ENCODE measurements at places on chromosomes 2 and 18.

- no peak for DNase-seq
Measured at GRCh38 chr2:69505710-69506109, 68.5 kb upstream of the NFU1 start.

- DNase-seq: no peak
Measured at GRCh38 chr2:10759151-10759714, 37.8 kb downstream of the ATP6V1C2 start.

- DNase-seq: no peak
Measured at GRCh38 chr18:76554547-76555222, 59.6 kb upstream of the ZNF516 start.

GRCh38 chr2:101720732-101721131 lies 23.2 kb downstream of the MAP4K4 start:
- DNase-seq: no peak

- no peak for DNase-seq
Measured at GRCh38 chr2:35891936-35892335, 463.6 kb upstream of the CRIM1 start.

GRCh38 chr2:180048251-180048650 lies 41.2 kb upstream of the CWC22 start:
- DNase-seq: no peak

Measured in activated CD8-positive, alpha-beta memory T cell treated with anti-CD3 and anti-CD28 coated beads for 1 hour (primary cell).